Activated gamma-delta T cell (primary cell): ENCODE measurements at places on chromosomes 2 and 18.

DNA sequence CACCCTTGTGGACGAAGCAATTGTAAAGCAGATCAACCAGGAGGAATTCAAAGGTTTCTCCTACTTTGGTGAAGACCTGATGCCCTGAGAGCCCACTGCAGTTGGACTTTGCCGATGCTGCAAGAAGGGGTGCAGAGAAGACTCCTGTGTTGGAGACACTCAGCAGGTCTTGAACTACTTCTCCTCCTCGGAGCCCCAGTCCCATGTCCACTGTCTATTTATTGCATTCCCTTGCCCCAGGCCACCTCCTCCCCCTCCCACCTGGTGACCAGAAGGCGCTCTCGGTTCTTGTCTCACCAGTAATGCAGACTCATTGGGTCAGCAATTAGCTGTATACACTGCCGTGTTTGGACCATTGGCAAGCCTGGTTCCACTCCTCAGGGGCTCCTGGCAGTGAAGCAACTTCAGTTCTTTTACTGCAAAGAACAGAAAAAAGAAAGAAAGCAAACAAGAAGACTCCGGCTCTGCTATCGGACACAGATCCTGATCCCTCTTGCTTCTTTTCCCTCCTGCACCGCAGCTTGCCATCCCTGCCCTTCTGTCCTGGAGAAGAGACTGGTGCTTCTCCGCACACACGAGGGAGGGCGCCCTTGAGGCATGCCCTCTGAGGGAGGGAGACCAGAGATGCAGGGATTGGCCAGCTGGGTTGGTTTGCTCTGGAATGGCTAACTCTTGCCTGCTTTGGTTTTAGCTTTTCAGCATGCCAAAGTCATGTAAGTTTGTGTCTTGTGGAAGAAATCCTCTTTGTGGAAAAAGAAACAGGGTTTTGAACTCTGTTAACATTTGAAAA lies 112.2 kb upstream of the EPAS1 start:
- DNase-seq, result no peak

GRCh38 chr2:10935953-10936942 lies 24.5 kb downstream of the KCNF1 start:
- no peak for DNase-seq

GRCh38 chr2:46381263-46381849 lies 84.1 kb downstream of the EPAS1 start:
- no peak for DNase-seq

GRCh38 chr2:231239751-231240150 lies 41.3 kb downstream of the ARMC9 start:
- DNase-seq, result no peak

GRCh38 chr18:933082-933481 lies 28.4 kb downstream of the ADCYAP1 start:
- DNase-seq, result no peak

DNA sequence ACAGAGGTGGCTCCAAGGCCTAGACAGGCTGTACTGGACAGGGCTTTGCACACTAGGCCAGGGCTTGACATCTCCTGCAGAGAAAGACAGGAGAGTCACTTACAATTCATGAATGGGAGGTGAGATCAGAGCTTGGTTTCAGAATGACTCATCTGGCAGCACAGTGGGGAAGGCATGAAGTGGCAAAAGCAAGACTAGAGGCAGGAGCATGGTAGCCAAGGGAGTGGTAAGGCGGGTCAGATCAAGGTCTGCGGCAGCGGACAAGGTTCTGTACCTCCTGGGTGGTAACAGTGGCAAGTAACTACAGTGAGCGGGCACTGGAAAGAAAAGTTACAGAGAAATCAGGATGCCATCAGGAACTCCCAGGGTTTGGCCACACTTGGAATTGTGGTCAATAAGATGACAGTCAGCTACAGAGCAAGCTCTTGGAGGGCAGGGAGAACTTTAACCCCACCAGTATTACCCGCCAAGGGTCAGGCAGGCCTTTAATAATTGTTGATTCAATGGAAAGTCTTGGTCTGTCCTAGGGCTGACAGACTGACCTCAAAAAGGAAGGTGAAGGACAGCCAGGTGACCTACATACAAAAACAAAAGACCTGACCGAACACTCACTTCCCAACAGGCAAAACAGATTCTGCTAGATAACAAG lies 5.7 kb downstream of the MCFD2 start:
- no peak for DNase-seq

DNA sequence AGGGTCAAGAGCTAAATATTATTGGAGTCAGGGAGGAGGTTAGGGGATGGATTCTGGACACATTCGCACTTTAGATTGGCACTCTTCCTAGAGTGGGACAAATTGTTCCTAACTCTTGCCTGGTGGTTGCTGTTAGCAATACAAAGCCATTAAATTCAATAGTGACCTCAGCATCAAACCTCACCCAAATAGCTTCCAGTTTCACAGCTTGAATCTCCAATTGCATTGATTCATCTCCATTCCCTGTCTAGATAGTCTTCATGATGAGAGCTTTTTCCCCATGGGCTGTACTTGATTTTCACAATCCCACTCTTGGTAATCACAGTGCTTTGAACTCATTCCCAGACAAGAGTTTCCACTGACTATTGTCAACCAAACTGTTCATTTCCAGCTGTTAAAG lies 585.9 kb upstream of the SYT4 start:
- no peak for DNase-seq

- DNase-seq, result no peak
These were observed 153.8 kb downstream of the PIEZO2 start for GRCh38 chr18:10995550-10995949.

- DNase-seq, result no peak
These were observed 45.1 kb downstream of the RHOB start for GRCh38 chr2:20491739-20492531.

- DNase-seq, result no peak
These were observed 11.3 kb downstream of the RMP24 start for GRCh38 chr18:35983818-35984217.

DNA sequence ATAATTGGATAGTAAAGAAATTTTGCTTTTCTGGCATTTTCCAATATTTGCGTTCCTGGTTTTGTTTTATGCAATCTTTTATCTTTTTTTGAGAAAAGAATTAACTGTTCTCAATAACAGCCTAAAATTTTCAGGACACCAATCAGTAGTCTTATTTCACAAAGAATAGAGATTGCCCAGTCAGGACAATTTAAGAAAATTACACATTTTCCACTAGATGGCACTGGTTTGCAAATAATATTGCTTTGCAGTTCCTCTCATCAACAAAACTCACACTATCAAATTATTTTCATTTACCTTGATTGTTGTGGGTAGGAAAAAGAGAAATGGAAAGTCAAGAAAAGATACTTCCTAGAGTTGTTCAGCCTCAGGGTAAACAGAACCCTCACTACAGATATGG lies 2.4 kb upstream of the RBM45 start:
- DNase-seq, result no peak

GRCh38 chr18:62523631-62524439 lies 1.0 kb downstream of the ZCCHC2 start:
- peak; percentile 46 for DNase-seq

GRCh38 chr2:44335806-44336538 lies 25.3 kb downstream of the PREPL start:
- DNase-seq, result no peak

DNA sequence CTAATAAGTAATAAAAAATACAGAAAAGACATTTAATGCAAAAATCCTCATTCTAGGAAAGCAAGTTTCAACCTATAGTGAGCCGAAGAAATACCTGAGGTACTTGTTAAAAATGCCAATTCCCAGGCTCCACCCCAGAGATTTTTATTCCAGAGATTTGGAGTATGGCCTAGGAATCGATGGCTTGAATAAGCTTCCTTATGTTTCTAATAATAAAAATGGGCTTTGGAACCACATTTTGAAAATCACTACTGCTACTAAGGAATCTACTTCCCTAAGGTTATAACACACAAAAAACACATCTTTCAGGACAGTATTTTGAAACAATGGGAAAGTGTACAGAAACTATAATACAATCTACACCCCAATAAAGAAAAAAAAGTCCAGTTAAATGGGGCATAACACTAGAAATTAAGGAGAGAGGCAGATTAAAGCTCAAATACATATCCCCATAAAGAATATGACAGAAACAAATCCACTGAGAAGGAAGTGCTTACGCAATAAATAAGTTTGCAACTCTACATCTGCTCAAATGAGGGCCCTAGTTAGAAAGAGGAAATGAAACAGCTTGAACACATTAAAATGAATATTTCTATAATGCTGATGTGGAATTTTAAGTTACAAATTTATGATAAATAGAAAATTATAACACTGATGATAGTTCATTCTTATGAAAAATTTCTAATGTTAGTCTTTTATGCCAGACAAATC lies 103.7 kb downstream of the EPB41L3 start:
- DNase-seq, result no peak

DNA sequence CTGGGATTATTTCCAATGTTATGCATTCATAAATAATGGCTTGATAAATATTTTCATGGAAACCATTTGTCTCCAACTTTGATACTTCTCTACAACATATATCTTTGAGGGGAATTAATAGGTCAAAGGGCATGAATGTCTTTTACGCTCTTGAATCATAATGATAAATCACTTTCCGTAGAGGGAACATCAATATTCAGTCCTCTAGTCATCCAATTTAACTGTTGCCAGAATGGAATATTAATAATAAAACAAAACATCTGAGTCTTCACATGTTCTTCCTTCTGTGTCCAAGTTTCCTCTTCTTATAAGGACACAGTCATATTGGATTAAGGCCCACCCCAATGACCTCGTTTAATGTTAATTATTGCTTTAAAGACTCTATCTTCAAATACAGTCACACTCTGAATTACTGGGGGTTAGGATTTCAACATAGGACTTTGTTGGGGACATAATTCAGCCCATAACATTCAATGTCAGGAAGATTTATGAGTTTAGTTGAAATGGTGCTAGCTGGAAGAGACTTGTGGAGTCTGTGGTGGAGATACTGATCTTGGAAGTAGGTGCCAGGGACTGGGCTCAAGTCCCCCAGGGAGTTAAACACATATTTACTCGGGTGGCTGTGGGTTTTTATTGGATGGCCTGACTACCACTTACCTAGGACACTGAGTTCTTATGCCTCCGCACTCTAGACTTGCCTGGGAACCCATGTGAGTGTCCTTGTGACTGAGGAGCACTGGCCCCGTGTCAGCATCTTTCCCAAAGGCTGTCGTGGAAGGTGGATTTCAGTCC lies 85.0 kb upstream of the SEC11C start:
- DNase-seq, result no peak

DNA sequence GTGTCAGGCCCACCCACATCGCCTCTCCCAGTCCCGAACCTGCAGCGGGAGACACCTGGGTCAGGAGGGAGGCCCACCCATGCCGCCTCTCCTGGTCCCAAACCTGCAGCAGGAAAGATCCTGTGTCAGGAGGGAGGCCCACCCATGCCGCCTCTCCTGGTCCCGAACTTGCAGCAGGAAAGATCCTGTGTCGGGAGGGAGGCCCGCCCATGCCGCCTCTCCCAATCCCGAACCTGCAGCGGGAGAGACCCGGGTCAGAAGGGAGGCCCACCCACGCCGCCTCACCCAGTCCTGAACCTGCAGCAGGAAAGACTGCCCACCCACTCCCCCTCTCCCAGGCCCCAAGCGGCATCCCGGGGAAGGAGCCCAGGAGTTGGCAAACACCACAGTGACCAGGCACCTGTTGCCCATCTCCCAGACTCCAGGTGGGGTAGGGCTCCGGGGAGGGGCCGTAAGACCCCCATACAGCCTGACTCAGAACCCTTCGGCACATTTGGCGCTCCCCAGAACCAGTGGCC lies 7.8 kb downstream of the SLC66A2 start:
- DNase-seq, result no peak

- DNase-seq, result no peak
These were observed 28.8 kb downstream of the SNORC start for GRCh38 chr2:232898592-232899543.

- no peak for DNase-seq
These were observed 391.7 kb upstream of the SALL3 start for GRCh38 chr18:78587626-78588600.

- DNase-seq, result no peak
These were observed 64.6 kb downstream of the NAPG start for GRCh38 chr18:10590412-10590811.

- no peak for DNase-seq
These were observed 57.7 kb downstream of the ROCK2 start for GRCh38 chr2:11286749-11287148.

GRCh38 chr2:1210352-1210751 lies 202.9 kb upstream of the TPO start:
- DNase-seq, result no peak

DNA sequence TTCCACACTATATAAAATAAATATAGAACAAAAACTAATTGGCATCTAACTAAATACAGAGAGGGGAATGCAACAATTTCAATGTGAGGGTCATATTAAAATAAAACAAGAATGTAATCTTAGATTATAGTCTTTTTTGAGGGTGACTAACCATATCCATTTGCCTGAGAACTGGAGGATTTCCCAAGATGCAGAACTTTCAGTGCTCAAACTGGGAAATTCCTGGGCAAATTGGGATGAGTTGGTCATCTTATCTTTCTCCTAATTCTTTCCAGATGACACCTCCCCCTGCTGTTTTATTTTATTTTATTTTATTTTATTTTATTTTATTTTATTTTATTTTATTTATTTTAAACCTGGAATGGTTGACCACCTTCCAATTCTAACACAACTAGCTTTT lies 846.2 kb downstream of the SLC4A3 start:
- no peak for DNase-seq

GRCh38 chr2:200829258-200829655 lies 17.5 kb downstream of the BZW1 start:
- DNase-seq, result no peak

DNA sequence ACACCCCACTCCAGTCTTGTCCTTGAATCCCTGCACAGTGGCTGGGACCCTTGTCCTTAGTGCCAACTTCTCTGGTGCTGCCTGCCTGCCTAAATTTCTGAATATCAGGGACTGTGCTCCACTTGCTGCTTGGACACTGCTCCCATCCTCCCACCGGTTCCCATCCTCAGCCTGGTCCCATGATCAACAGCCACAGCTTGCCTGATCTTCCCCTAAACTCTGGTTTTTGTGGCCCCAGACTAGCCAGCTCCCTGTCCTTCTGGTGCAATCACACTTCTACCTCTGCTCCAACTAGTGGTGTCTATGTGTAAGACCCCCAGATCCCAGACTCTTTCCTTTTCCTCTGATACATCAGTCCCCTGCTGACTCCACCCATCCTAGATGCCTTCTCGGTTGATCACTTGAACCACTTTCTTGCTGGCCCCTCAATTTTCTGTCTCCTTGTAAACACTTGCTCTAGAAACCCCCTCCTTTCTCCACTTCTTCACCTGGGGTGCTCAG lies 37.2 kb upstream of the POLE4 start:
- no peak for DNase-seq

- DNase-seq, result no peak
These were observed 349.8 kb downstream of the TNS1 start for GRCh38 chr2:217652761-217653639.

DNA sequence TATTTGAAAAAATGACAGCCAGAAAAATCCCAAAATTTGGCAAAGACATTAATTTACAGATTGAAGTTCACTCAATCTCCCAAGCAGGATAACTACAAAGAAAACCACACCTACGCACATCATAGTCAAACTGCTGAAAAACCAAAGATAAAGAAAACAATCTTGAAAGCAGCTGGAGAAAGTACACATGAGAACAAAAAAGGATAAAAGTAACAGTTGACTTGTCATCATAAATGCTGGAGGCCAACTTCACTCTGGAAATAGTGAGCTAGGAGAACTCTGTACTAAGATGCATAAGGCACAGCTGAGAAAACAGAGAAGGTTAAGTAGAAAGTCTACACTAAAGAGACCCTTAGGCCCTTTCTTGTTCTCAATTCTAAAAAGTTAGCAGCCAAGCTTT lies 73.1 kb downstream of the TLK1 start:
- DNase-seq, result no peak
